IMR-90 (cell line): ENCODE measurements at places on chromosomes 2 and 18.

DNA sequence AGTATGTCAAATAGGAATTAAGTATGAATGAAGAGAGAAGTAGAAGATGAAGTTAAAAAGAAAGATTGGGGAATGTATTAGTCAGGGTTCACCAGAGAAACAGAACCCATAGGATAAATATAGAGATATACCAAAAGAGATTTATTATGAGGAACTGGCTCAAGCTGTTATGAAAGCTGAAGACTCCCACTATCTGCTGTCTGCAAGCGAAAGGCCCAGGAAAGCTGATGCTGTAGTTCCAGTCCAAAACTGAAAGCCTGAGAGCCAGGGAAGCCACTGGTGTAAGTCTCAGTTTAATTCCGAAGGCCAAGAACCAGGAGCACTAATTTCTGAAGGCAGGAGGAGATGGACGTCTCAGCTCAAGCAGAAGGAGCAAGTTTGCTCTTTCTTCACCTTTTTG, 200.9 kb upstream of the FN1 start:
- DNase-seq = no peak

GRCh38 chr2:223950448-223951347, 5.6 kb upstream of the WDFY1 start:
- DNase-seq = no peak

GRCh38 chr18:63980027-63980426, 10.1 kb downstream of the SERPINB8 start:
- DNase-seq = no peak

- no peak for DNase-seq
Observed at GRCh38 chr2:73212098-73212447, 2.0 kb upstream of the SMYD5 start.

DNA sequence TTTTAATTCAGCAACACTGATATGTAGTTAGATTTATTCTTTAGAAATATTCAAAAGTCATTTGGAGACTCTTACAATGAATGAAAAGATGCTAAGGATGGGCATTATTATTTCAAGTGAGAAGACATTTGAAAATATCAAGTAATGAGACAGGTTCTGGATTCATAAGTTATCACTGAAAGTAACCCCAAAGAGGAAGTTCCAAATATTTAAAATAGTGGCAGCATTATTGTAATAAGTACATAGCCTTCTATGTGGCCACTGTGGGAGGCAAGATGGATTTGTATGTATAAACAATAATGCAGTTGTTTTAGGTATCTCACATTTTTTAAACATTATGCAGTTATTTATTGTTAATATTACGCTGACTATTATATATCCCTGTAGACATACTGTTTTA, 29.7 kb downstream of the ZC3H6 start:
- no peak for DNase-seq

- DNase-seq = no peak
Observed at GRCh38 chr2:138279871-138280270, 221.7 kb upstream of the SPOPL start.

DNA sequence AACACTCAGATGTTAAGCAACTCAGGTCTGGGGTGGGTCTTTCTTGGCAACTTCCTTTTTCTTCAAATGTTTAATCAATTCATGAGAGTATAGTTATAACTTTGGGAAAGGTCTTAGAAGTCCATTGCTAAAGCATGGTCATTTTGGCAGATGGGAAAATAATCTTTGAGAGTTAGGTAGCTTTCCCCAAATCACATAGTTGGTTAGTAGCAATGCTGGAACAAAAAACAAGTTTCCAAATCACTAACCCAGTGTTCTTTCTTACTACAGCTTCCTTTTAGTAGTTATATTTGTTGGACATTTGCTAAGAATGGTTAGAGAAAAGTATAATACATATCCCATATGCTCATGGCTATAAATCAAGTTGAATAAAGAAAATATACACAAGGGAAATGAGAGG, 185.2 kb upstream of the SLC14A2 start:
- no peak for DNase-seq
